ENCODE measurements at places on chromosomes 16 and 17.
A peak's percentile ranks its signal among the peaks of the same experiment; 100 is the strongest.

DNA sequence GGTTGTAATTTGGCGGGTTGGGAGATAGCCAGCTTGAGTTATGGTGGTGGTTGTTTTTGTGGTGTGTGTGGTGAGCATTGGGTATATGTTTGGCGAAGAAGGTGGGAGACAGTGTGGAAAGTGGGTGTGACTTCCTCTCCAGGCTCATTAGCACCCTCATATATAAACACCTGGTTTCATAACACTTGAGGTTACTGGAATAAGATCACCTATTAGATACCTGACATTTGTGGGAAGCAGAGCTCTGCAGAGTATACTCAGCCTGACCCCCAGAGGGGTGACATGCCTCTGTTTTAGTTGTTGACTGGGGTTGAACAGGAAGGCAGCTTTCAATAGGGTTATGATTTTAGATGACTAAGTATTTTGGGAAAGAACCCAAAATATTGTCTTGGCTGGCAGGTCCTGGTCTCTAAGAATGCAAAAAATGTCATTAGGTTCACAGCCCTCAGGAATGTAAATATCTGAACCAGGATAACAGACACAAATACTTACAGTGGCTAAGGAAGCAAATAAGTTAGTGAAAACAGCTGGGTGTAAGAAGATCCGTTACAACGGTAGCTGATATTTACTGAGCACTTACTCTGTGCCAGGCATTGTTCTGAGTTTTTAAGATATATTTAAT, 18.3 kb upstream of the EFCAB13 start:
- no peak for DNase-seq

DNA sequence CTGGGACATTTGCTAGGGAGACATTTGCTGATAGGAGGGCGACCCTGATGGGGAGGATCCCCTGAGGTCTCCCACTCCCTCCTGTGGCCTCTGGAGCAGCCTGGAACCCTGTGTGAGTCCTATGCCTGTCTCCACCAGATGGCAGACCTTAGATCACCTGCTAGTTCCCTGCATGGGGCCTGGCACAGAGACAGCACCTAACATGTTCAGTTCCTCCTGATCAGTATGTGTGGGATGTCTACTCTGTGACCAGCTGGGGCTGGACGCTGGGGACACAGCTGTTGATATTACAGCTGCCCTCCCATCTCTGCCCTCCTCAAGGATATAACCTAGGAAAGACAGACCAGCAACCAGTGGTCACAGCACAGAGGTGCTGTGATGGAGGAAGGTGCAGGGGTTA, 1.1 kb upstream of the ADCY7 start:
- peak; percentile 19 for DNase-seq

DNA sequence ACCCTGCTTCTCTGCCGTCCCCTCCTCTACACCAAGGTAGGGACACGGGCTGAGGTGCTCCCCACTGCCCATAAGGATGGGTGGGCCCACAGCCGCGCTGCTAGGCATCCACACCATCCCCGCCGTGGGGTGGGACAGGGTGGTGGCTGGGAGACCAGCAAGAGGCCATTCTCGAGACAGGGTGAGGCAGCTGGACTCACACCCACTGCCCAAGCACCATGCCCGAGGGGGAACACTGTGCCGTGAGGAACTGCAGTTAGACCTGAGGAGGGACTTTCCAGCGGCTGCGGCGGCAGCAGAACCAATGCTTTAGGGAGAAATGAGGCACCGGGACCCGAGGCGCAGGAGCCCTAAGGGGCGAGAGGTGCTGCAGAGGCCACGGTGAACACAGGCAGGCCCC, 13.3 kb downstream of the PKD1 start:
- no peak for DNase-seq

- DNase-seq, result no peak
These were observed 6.3 kb upstream of the CBX4 start for GRCh38 chr17:79845601-79845949.

GRCh38 chr17:31092475-31093064, 2.2 kb upstream of the NF1 start:
- no peak for DNase-seq

DNA sequence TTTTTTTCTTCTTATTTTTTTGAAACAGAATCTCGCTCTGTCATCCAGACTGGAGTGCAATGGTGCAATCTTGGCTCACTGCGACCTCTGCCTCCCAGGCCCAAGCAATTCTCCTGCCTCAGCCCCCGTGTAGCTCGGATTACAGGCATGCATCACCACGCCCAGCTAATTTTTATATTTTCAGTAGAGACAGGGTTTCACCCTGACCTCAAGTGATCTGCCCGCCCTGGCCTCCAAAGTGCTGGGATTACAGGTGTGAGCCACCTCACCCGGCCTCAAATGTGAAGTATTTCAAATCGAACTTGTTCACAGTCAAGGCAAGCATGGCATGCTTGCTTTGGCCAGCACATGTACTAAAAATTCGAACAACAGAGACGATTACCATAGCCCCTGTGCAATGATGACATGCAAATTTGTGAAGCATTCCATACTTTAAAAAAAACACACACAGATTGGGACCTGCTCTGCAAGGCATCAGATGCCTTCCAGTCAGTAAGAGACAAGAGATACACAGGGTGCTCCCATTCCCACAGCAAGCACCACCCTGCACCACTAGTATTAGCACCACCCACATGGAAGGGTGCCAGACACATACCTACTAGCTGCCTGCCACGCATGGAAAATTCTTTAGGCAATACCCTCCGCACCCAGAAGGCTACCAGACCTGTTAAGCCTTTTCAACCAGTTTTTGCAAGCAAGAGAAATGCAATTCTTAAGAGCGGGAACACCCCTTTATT, 47.2 kb downstream of the ANKRD11 start:
- DNase-seq, result no peak

- DNase-seq, result peak; percentile 64
These were observed at the start of gene TEFM for GRCh38 chr17:30906101-30906911. Gene TEFM, minus strand, starts transcription at chr17:30906238. Its CDS starts 40 bp downstream, at chr17:30906198.

- no peak for DNase-seq
These were observed 7.9 kb downstream of the ENGASE start for GRCh38 chr17:79082311-79083190.

DNA sequence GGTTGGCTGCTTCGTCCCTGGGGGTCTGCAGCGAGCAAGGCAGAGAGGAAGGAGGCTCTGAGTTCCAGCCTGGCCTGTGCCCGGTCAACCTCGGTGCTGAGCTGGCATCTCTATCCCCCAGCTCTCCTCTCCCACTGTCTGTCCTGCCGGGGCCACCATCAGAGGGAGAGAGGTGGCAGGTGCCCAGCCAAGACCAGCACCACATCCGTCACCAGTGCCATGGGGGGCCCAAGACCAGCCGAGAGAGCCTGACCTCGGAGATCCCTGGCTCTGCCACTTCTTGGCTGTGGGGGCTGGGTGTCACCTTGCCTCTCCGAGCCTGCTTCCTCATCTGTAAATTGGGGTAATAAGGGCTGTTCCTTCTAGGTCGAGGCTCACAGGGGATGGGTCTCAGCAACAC, 560 bp upstream of the P2RX1 start:
- DNase-seq, result no peak

DNA sequence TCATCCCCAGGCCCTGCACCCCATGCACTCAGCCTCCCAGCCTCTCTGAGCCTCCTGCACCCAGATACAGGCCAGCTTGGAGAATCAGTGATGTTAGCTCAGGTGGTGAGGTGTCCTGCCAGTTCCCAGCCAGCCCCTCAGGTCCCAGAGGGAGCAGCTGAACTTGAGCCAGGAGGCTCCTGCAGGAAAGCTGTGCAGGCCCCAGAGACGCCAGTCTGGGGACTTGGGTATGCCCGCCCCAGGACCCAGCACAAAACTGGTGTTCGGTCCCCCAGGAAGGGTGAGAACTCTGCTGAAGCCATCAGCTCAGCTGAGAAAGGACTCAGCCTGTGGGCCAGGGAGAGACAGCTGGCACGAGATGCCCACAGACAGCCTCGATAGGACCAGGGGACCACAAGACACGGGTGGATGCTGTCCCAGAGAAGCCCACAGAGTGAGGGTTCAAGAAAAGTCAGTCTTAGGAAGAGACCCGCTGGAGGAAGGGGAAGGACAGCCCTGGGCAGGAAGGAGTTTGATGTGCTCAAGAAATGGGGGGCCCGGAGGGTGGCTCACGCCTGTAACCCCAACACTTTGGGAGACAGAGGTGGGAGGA, 11.0 kb downstream of the ENDOV start:
- no peak for DNase-seq

DNA sequence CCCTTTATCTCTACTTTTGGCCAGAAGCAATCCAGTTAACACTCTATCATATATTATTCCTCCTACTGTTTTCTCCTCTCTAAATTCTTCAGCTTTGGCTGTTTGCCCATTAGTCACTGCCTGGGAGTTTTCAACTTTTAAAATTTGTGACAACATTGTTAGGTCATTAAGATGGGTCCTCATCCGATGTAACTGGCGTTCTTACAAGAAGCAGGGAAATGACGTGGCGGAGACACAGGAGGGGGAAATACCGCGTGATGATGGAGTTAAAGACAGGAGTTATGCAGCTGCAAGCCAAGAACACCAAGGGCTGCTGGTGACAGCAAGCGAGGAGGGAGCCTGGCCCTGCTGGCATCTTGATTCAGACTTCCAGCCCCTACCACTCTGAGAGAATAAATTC, 34.8 kb upstream of the CPHXL start:
- no peak for DNase-seq

DNA sequence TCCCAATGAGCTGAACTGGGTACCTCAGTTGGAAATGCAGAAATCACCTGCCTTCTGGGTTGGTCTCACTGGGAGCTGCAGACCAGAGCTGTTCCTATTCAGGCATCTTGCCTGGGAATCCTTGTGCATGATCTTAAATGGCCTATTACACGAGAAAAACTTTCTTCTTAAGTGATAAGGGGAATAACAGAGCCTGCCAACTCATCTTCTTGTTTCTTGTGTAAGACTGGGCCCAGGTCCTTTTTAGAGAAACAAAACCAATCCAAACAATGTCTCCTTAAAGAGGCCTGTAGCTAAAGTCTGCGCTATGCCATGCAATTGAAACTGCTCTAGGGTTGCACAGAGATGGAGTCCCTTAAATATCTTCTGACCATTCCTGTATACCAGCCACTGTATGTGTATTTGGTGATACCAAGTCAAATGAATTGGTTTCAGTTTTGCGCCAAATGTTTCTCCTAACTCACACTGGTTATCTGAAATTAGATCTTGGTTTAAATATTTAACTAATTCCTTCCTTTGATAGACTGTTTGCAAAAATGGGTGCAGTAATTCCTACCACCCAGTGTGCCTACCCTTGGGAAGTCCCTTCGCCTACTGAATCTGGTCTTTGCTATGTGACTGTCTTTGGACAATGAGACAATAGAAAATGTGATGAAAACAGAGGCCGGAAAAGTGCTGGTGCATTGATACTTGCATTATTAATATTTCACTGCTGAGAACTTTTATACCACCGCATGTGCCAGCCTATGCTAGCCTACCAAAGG, 6.5 kb upstream of the CCL23 start:
- DNase-seq, result no peak
